ENCODE measurements at places on chromosomes 1 and 21. TPM values are rescaled to one million over a fixed set of nuclear protein-coding genes. Genes with fewer than 3 reads are reported as not detected.

- DNase-seq, result no peak
Observed at GRCh38 chr1:11671205-11671543, 7.2 kb downstream of the FBXO6 start.

DNA sequence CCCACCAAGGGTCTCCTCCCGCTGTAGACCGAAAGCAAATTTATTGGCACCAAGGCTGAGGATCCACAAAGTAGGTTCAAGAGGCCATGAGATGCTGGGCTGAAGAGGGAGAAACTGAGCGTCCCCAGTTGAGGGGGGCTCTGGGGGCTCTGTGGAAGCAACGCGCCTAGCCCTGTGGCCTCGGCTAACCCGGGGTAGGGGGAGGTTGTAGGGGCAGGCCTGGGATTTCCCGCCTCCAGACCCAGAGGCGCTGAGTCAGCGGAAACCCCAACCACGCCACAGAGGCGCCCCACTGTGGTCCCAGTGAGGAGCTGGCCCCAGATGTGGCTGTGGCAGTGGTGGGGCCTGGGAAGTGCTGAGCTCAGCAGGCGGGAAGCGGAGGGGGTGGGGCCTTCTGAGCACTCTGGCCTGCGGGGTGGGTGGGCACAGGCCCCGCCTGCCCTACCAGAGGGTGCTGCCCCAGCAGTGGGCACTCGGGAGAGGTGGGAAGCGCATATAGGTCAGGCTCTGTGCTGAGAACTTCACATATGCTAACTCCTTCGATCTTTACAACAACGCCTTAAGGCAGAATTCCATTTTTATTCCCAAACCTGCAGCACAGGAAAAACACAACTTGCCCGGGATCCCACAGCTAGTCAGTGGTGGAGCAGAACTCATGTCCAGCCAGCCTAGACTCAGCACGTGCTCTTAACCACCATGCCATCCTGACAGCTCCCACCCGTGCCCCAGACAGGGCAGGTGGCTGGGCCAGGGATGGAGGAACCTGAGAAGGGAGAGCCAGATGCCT, 1.5 kb upstream of the COL16A1 start:
- peak; percentile 44 for DNase-seq

DNA sequence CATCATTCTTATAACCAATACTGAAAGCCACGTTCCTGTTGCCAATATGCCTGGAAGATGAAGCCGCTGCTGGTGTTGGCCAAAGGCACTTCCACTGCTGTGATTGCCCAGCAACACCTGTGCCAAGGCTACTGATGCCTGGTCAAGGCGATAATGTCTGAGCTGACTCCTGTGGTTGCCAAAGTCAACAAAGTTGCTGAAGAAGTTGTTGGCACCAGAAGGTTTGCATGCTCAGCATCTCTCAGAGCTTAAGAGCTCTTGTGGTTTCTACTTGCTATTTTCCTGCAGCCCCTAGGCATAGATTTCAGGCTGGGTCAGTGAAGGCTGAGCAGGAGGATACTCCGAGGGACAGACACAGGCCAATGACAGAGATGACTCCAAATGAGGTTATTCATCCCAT, 63.4 kb upstream of the RAB3GAP2 start:
- DNase-seq, result no peak

DNA sequence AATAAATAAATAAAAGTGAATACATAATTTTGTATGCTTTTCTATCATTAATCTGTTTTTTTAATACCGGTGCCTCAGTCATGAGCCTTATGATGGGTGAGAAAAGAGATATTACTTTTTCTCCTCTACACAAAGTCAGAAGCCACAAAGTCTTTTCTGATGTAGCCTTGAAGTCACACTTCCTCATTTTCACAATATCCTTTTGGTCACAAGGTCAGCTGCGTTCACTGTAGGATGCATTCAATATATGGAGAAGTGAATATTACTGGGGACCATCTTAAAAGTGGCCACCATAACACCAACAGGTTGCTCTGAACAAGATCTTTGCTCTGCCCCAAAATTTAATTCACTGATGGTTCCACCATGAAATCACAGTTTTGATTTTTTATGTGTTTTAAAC, 83.3 kb upstream of the TNR start:
- DNase-seq, result no peak

DNA sequence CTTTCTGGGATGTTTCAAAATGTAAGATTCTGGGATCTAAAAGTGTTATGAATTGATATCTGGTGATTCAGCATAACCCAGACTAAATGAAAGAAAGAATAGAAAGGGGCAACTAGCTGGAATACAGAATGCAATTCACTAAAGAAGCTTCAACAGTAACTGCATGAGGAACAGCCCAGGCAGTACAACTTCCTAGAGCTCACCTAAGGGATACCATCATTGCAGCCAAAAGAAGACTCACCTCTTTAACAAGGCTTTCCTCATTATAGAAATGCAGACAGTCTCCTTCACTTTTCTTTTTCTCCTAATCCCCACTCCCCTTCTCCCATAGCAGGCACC, 6.3 kb downstream of the RGS5 start:
- DNase-seq, result no peak

DNA sequence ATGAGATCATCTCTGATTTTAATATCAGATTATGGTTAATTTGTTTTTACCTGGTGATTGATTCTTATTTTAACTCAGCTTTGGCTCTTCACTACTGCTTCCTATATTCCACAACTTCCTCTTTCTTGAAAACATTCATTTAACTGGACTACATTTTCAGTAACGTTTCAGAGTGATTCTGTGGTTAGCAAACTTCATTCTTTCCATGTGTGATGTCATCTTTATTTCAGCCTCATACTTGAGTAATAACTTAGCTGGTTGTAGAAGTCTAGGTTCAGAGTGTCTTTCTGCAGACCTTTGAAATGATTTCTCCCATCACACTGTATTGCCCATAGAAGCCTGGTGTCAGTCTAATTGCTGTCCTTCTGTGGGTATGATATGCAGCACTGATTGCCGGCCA, 36.0 kb upstream of the SLC35F3 start:
- DNase-seq, result no peak

- no peak for DNase-seq
Observed at GRCh38 chr1:21770201-21770600, 12.7 kb downstream of the USP48 start.

GRCh38 chr1:235720544-235720943, 71.0 kb upstream of the GNG4 start:
- DNase-seq, result no peak

DNA sequence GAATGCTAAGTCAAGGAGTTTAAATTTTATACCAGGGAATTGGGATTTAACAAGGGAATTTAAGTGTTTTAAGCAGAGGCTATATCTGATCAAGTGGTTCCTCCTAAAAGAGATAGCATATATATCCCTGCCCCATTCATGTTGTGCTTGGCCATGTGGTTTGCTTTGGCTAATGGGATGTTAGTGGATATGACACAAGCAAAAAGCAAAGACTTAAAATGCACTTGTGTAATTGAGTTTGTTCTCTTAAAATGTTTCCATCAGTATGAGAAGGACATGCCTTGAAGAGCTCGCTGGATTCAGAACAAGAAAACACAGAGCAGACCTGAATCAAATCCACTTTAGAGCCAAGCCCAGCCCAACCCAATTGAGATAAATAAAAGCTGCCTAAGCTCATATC, 22.4 kb downstream of the C1orf87 start:
- no peak for DNase-seq

Gene CYP4A11
- not detected for total RNA-seq

Gene NEGR1
- not detected for total RNA-seq

Gene NEK2
- not detected for total RNA-seq

Gene DNAJC8
- 78.1 TPM for total RNA-seq
